ENCODE measurements at places on chromosomes 6 and 20.

DNA sequence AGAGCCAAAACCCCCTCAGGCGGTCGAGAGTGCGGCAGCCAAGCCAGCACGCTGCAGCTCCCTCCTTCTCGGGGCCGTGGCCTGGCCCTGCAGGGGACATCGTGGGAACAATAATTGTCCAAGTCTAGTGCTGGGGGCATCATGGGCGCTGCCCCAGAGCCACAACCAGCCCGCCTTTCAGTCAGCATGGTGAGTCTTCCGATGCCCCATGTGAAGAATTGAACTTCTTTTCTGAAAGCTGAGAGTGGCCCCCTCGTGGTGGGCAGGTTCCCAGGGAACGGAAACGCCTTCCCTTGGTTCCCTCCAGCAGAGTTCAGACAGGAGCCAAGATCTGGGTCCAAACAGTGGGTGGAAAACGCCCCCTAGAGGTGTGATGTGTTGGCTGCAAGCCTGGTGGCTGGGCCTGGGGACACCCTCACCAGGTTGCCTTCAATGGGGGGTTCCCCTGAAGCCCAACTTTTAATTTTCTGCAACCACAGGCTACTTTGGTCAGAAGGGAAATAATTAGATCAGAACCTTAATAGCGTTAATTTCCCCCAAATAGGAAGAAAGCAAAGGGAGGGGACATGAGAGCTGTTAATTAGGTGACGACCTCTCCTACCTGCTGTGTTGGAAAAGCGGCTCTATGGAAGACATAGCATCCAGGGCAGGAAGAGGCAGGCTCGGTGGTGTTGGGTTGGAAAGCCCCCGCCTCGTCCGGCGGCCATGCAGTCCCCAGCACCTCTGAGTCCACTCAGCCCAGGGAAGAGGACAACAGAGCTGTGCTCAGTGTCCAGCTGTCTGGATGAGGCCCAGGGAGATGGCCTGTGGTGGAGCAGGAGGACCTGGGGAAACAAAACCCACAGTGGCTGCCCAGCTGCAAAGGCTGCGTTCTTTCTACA is 4.7 kb upstream of the MRGBP start:
- DNase-seq, result peak; percentile 76

DNA sequence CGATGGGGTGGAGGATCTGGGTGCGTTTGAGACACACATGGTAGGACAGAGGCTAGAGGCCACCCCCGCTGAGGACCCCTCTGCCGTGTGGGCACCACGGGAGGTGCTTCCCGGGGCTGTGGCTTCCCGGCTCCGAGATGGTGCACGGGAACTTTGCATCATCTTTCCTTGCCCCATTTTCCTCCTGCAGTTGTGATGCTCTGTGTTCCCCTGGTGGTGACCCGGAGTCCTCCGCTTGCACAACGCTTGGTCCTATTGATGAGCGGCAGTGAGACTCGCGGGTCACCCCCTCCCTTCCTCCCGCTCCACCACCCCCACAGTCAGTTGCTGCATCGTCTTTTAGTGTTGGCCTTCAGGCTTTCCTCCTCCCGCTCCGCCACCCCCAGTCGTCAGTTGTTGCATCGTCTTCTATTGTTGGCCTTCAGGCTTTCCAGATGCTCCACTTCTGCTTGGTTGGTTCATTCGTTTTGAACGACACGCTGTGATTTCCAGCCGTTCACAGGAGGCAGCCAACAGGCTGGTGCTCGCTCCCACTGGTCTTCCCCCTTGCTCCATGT is 37.3 kb downstream of the PYGB start:
- peak; percentile 10 for DNase-seq

- DNase-seq, result no peak
These were observed 22.8 kb downstream of the AMD1 start for GRCh38 chr6:110897433-110897832.

GRCh38 chr20:48649868-48650267 is 177.9 kb downstream of the PREX1 start:
- DNase-seq, result no peak

GRCh38 chr20:32364554-32365208 is 6.5 kb downstream of the ASXL1 start:
- DNase-seq, result no peak
